Sigmoid colon (tissue), 7 donors: ENCODE measurements at places on chromosomes 5 and 9. TPM values are rescaled to one million over a fixed set of nuclear protein-coding genes. Genes with fewer than 3 reads are reported as not detected.

The PLAC8L1 gene
- total RNA-seq = not detected

The TCOF1 gene
- total RNA-seq = 20.0 TPM

The PCDHGB3 gene
- 16.1 TPM for total RNA-seq

The PCDHB9 gene
- total RNA-seq = 4.4 TPM

The TXNDC15 gene
- 69.0 TPM for total RNA-seq

- no peak for DNase-seq
Observed at GRCh38 chr9:127307802-127308201, 43.2 kb downstream of the GARNL3 start.

DNA sequence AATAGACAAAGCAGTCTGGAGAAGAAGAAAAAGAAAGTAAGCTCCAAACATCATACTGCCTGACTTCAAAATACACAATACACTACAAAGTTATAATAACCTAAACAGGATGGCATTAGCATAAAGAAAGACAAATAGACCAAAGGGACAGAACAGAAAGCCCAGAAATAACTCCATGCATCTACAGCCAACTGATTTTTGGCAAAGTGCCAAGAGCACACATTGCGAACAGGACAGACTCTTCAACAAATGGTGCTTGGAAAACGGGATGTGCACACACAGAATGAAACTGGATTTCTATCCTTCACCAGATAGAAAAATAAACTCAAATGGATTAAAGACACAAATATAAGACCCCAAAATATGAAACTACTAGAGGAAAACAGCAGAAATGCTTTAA lies 66.6 kb upstream of the SPATA31E1 start:
- DNase-seq = no peak

GRCh38 chr9:136348691-136349090 lies 14.9 kb downstream of the DNLZ start:
- no peak for DNase-seq

- DNase-seq = no peak
Observed at GRCh38 chr9:108205276-108205675, 650.5 kb downstream of the ACTL7B start.

GRCh38 chr9:114423181-114423580 lies 35.4 kb upstream of the AKNA start:
- peak; percentile 53 for DNase-seq

GRCh38 chr5:153699035-153699434 lies 208.6 kb downstream of the GRIA1 start:
- DNase-seq = no peak
